ENCODE measurements at places on chromosomes 2 and 18.

- DNase-seq: no peak
These were observed 100.3 kb downstream of the ASAP2 start for GRCh38 chr2:9306911-9307310.

- no peak for DNase-seq
These were observed 85.5 kb downstream of the SOWAHC start for GRCh38 chr2:109699646-109700045.

GRCh38 chr2:1504311-1504750 lies 91.1 kb downstream of the TPO start:
- DNase-seq: no peak

- DNase-seq: no peak
These were observed 1.2 kb downstream of the CPO start for GRCh38 chr2:206940546-206940945.

DNA sequence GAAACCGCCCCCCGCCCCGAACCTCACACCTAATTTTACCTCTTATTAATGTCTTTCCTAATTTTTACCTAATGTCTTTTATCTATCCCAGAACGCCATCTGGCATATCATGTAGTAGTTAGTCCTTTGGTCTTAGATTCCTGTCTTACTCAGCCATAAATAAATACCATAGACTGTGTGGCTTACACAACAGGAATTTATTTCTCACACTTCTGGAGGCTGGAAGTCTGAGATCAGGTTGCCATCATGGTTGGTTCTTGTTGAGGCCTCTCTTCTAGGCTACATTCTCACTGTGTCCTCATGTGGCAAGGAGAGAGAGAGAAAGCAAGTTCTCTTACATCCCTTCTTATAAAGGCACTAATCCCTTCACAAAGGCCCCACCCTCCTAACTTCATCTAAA lies 46.8 kb downstream of the RHBDD1 start:
- no peak for DNase-seq

DNA sequence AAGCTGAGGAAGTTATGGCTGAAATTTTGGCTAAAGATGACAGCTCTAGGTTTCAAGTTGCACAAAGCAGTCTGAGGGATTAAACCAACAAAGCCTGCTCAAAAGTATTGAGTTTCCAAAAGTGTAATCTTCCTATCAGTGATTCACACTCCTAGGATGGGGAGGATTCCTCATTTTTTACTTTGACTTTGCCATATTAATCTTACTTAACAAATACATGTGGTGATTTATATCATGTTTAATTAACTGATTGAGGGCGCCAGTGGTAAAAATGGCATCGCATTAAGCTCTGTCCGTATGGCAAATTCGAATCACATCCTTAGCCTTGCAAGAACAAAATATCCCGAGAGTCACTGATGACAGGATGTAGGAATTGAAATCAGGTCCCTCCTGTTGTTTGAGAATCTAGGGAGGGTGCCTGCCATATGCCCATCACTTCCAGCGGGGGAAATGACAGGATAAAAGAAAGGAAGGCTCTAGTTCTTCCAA lies 78.1 kb upstream of the ETAA1 start:
- no peak for DNase-seq

- DNase-seq: no peak
These were observed 16.9 kb downstream of the CYP26B1 start for GRCh38 chr2:72130659-72131360.

DNA sequence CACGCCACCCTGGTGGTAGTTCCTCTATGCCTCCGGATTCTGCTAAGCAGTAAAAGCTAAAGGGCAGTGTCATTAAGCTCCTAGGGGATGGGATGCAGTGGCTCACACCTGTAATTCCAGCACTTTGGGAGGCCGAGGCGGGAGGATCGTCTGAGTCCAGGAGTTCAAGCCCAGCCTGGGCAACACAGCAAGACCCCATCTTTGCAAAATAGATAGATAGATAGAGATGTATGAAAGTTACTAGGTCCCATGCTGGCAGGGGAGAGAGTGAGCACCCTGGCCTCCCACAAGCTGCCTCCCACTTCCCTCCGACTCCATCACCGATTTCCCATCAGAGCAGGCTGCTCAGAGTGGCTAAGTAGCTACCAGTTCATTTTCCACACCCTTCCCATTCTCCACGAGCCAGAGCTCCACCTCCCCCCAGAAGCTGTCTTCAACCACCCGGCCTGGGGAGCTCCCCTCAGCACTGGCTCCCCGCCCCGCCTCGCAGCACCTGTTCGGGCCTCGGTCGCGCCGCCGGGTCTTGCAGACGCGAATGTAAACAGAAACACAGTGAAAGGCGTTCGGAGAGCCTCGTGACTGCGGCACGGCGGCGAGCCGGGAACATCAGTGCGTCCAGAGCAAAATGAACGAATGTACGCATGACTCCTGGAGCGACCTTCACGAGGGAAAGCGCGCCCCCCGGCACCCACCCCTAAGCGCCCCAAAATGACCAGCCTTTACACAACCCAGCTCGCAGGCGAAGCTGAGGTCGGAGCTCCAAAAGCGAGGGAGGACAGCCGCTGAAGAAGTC lies 598 bp upstream of the CEP68 start:
- no peak for DNase-seq

DNA sequence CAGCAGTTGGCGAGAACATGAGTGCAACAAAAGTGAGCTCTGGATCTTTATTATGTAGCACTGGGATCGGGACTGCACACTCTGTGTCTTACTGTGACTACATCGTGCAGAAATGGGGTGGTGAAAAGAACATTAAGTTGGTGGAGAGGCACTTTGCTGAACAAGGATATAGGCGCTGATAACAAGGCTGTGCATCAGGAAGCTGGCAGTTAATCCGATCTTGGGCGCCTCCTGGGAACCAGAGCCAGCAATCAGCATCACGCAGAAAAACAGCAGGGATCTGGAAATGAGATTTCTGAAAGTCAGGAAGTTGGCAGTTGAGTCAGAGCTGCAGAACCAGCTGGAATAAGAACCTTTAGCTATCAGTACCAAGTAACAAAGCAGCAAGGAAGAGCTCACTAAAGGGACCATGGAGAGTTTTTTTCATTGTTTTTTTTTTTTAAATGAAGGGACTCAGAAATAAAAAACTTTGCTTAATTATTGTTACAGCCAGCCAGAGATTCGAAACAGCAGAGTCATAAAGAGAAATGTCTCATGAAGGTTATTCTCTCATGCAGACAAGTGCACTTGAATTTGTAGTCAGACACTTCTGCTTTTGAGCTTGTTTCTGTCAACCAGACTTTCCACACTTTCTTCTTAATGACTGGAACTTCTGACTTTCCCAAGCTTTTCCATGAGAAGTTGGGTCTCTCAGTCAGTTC lies 22.8 kb upstream of the MYO3B start:
- no peak for DNase-seq

GRCh38 chr18:24090876-24091275 lies 48.0 kb upstream of the CABYR start:
- DNase-seq: no peak

DNA sequence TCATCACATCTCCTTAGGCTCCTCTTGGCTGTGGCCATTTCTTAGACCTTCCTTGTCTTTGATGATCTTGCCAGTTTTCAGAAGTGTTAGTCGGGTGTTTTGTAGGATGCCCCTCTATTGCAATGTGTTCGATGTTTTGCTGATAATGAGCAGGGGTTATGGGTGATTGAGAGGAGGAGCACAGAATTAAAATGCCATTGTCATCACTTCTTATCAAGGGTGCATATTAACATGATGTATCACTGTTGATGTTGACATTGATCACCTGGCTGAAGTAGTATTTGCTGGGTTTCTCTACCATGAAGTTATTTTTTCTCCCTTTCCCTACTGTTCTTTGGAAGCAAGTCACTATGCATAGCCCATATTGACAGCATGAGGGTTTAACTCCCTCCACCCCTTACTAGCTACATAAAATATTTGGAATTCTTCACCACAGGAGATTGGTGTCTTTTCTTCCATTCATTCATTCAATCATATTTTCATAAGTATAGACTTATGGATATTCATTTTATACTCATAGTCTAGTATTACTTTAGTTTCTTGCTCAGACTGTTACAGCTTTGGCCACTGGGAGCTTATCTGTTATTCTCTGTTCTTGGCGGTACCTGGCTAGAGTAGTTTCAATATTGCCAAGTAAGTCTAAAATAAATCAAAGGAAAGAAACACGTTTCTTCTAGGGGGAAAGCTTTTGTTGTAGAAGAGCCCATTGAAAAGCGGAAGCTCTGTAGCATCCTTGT lies 54.5 kb upstream of the TMEM87B start:
- no peak for DNase-seq

GRCh38 chr2:105576440-105577241 lies 168.1 kb upstream of the NCK2 start:
- peak; percentile 47 for DNase-seq
